ENCODE measurements at places on chromosomes 12 and 14.

DNA sequence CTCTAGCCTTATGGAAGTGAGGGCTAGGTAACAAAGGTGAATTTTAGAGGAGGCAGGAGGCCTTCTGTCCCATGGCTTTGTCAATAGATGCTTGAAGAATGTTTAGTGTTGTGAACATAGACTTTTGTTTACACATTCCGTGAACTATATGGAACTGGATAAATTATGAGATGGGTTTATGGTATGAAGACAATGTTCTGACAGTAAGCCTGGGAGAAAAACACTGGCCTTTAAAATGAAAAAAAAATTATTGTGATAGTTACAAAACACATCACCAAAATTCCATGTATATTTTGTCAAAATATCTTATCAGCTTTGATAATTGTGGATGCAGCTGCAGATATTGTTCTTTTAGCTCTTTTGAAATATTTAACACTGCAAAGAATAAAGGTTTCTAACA is 251.5 kb upstream of the DCN start:
- DNase-seq, result no peak

DNA sequence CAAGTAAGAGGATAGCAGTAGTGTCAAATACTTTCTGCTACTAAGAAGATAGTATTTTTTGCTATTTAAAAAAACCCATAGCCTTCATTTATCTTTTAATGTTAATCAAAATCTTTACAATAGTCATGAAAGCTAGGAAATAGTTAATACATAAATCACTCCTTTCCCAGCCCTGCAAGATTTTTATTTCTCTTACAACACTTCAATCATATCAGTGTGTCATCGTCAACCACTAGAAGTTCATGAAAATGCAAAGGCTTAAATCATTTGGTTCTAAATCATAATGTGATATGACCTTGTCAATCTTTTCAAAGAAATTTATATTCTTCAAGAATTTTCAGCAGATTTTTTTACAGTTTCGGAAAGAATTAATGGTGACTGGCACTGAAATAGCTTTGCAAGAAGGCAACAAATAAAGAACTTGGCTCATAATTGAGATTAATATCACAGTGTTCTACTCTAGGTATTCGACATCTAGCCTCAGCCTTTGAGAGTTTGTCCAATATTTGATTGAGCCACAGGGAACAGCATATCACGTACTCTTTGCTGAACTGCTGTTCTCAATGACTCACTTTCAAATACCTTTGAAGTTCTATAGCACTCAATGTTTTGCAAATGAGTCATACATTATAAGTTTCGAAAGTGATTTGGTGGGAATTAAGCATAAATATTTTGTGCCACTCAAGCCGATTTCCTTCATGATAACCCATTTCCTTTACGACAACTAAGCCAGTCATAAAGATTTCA is 384.0 kb upstream of the FOXG1 start:
- no peak for DNase-seq

DNA sequence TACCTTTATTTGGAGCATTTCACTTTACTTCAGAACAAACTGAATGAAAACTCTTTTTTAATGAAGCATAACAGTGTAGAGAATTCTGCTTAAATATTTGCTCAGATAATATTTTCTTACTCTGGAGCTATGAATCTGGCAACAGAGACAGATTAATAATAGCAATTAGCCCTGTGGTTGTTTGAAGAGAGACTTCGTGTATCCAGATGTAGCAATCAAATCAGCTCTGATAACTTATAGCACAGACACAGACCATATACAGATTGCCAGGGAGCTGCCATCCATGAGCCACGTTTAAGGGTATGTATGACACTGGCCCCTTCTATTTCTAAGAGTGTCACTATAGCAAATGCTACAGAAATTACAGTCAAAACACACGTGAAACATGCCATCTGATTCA is 146.6 kb downstream of the EXOC5 start:
- DNase-seq, result no peak

GRCh38 chr12:13374793-13375192 is 178.3 kb downstream of the EMP1 start:
- DNase-seq, result no peak

- no peak for DNase-seq
Measured at GRCh38 chr14:94728950-94729349, 41.0 kb downstream of the GSC start.

- DNase-seq, result no peak
Measured at GRCh38 chr14:73025544-73025943, 1.4 kb downstream of the ZFYVE1 start.

All from CD4-positive, CD25-positive, alpha-beta regulatory T cell (primary cell).